Astrocyte of the hippocampus (primary cell): ENCODE measurements at places on chromosomes 16 and 17.

DNA sequence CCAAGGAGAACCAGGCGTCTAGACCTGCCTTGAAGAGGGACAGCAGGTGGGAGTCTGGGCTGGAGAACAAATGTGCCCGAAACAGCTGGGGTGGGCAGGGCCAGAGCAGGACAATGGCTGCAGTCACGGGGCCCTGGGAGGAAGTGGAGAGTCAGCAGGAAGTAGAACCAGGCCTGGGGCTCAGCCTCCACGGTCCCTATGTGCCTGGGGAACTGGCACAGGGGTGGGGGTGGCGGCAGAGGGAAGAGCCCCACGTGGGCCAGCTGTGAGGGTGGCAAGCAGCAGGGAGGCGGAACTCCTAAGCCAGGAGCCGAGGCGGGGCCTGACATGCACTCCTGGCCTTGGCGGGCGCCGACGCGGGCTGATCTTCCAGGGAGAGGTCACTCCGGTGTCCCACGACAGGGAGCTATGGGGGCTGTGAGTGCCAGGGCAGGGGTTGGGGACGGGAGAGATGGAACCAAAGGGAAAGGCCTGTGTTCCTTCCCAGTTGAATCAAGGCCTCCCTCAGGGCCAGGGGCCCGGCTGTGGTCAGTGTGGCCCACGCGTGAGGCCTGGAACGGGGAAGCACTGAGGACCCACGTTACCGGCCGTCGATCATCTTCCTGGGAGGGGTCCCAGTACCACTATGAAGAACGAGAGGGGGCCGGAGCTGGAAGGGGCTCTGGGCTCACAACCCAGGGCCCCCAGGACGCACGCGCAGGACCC lies 42.7 kb downstream of the TIMM22 start:
- DNase-seq = no peak

DNA sequence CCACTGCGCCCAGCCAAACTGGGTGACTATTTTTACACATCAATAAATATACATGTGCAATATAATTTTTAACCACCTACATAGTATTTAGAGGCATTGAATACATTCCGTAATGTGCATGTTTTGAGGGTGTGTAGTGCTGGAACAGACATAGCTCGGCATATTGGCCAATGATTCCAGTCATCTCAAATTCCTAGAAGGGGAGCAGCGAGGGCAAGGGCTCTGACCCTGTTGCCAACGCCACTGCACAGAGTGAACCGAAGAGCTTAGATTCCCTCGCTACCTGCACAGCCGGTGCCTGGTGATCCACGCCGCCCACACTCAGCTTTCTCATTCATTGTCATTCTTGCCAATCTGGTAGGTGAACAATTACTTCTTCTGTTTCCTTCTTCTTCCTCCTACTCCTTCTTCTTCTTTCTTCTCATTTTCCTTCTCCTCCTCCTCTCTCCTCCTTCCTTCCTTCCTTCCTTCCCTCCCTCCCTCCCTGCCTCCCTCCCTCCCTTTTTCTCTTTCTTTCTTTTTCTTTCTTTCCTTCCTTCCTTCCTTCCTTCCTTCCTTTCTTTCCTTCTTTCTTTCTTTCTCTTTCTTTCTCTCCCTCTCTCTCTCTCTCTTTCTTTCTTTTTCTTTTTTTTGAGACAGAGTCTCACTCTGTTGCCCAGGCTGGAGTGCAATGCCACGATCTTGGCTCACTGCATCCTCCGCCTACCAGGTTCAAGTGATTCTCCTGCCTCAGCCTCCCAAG lies 26.3 kb upstream of the ATP2A3 start:
- DNase-seq = no peak

GRCh38 chr17:76089680-76090516 lies 10.9 kb downstream of the ZACN start:
- no peak for DNase-seq

- no peak for DNase-seq
Observed at GRCh38 chr16:8967132-8967821, 3.6 kb upstream of the USP7 start.

DNA sequence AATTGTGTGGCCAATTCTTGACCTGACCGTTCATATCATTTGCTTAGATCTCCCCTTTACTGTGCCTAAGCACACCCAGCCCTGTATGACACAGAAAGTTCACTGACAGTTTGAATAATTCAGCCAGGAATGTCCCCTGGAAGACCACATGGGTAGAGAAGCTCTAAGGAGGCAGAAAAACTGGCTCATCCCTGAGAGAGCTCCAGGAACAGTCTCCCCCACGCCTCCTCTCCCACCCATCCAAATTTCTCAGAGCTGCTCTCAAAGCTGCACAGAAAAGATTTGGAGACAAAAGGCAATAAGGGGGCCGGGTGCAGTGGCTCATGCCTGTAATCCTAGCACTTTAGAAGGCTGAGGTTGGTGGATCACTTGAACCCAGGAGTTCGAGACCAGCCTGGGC lies 11.2 kb downstream of the PRAC1 start:
- DNase-seq = no peak

DNA sequence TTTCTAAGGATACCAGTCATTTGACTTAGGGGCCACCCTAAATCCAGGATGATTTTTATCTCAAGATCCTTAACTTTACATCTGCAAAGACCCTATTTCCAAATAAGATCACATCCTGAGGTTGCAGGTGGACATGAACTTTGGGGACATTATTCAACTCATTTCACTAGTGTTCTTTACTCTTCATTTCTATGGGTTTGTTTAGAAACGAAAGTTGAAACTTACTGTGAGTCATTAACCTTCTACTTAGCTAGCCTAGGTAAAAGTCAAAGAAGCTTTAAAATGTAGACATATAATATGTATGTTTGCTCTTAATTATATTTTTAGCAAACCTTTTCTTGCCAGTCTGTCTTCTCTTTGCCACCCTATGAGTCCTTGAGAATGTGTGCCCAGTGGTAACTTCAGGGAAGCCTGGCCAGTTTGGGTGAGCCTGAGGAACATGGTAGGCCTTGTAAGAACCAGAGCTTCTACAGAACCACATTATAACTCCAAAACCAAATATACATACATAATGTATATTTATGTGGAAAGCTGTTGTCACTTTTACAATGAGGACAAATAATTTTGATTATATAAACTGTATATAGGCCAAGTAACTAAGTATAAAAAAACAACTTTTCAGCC lies 38.4 kb downstream of the BPTF start:
- no peak for DNase-seq
